ENCODE measurements at places on chromosomes 3 and 15.

DNA sequence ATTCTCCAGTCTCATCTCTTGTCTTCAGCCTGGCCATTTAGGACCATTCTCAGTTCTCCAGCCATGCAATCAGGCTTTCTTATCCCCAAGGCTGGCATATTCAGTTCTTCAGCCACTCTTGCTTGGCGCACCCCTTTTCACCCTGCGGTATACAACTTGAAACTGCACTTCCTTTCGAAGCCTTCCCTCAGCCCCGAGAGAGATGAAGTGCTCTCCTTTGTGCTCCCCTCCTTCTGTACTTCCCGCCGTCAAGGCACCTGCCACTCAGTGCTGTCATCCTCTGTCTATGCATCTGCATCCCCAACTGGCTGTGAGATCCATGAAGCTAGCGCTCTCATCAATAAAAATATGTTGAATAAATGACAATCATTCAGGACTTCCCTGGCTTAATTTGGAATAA lies 45.7 kb downstream of the MORC1 start:
- no peak for DNase-seq

DNA sequence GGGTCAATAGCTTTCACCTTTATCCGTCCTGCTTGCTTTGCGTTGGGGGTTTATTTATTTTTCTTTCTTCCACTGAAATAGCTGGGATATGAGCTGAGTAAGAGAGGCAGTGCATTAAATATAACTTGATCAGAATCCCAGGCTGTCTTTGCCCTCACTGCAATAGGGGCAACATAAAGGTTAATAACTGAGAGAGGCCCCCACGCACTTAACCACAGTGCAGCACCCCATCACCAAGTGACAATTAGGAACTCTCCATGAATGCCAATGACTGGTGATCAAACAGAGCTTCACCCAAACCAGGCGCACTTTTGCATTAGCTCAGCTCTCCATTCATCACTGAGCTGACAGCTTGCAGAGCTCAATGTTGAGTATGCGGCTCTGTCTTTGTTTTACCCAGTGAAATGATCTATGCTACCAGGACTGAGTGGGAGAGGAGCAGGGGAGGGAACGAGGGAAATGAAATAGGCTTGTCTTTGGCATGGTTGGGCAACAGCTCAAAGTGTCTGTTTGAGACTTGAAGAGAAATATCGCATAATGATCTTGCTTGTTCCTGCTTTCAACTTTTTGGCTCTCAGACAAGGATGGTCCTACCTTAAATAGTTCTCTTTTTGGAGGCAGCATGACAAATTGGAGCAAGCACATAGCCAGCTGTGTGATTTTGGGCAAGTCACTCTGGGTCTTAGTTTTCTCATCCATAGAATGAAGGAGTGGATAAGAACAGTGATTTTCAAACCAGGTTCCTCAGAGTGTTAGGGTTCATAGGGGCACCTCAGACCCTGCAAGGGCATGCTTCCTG lies 14.5 kb upstream of the GLCE start:
- no peak for DNase-seq

GRCh38 chr15:70060214-70060992 lies 37.3 kb downstream of the TLE3 start:
- no peak for DNase-seq

- DNase-seq = peak; percentile 64
Measured at GRCh38 chr15:64461721-64462162, 1.4 kb downstream of the ZNF609 start.

GRCh38 chr15:56959318-56959648 lies 40.8 kb downstream of the TCF12 start:
- no peak for DNase-seq

- no peak for DNase-seq
Measured at GRCh38 chr15:58631319-58631718, 118.2 kb downstream of the ADAM10 start.

Measured in ecto neural progenitor cell (in vitro differentiated cells).